Breast epithelium (tissue), 4 donors: ENCODE measurements at places on chromosomes 7 and 10. TPM values are rescaled to one million over a fixed set of nuclear protein-coding genes. Genes with fewer than 3 reads are reported as not detected.

DNA sequence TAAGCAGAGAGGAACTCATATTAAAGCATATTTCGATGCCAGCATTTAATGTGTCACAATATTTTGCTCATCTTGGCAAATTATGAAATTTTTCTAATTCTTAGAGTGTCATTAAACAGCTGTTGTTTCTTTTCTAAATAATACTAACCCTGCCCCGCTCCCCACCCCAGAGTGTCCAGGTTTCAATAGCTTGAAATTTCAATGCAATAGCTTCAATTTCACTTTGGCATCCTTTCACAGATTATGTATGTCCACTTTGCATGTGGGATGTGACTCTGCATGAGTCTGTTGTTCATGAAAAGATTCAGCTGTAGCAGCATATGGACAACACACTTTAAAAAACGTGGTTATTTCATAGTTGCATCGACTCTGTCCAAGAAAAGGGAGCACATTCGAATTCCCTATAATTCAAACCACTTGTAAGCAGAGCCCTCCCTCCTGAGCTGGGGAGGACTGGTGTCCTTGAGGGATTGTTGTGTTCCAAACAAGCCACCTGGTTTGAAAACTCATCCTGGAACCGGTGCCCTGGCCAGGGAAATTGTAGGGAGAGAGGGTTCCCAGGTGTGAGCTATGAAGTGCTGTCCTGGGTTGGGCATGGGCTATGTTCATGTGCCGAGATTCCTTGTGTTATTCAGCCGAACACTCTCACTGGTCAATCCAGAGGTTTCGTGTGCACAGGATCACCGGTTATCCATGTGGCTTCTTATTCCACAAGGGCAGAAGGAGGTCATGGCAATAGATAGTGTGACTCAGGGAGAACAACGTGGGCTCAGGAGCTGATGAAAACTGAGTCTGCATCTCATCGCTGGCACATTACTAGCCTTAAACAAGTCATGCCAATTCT lies 64.6 kb upstream of the CREB5 start:
- DNase-seq, result no peak

GRCh38 chr7:158904599-158904998 lies 48.2 kb downstream of the DYNC2I1 start:
- DNase-seq, result no peak

DNA sequence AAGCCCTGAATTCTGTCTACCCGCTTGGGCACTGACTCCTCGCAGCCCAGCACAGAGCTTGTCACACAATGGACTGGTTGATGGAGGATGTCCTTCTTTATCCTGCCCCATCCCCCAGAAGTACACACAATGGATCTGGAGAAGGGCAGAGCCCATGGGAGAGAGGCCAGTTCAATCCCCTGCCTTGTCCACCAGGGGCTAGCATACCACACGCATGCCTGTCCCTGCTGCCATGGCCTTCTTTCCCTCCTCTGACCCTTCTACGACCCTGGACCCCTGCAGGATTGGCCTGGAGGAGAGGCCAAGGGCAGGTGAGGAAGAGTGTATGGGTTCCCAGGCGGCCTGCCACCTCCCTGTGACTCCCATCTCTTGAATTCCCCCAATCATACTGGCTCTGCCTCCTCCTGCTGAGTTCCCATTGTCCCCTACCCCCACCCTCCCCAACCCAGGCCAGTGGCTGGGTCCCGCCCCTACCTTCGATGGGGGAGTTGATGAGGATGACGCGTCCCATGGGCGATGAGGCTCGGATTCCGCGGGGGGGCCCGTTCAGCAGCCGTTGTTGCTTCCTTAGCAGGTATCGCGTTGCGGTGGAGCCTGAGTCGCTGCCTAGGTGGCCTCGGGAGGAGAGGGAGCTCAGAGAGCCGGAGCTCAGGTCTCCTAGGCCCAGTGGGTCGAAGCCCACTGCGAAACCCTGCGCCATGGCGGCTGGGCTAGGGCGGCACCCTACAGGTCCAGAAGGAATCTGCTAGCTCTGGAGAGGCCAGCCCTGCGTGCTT lies 1.2 kb downstream of the PDZD7 start:
- DNase-seq, result no peak

GRCh38 chr7:154928136-154929005 lies 74.6 kb downstream of the PAXIP1 start:
- no peak for DNase-seq

DNA sequence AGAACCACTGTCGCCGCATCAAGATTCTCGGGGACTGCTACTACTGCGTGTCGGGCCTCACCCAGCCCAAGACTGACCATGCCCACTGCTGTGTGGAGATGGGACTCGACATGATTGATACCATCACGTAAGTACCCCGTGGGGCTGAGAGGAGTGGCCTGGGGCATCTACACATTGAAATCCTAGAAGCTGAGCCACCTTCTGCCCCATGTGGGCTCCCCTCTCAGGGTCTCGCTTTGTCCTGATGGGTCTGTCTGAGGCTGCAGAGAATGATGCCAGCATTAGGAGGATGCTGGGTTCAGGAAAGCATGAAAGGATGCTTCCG lies 74.5 kb downstream of the ADCY1 start:
- no peak for DNase-seq

Gene TMEM236
- 0.59 TPM for total RNA-seq

Gene MKI67
- 6.4 TPM for total RNA-seq

Gene UCN3
- total RNA-seq, result not detected

Gene EGR2
- total RNA-seq, result 9.2 TPM
